RWPE2 (cell line): ENCODE measurements at places on chromosomes 13 and 19.

- no peak for DNase-seq
These were observed 9.0 kb downstream of the SLC25A15 start for GRCh38 chr13:40798380-40798779.

DNA sequence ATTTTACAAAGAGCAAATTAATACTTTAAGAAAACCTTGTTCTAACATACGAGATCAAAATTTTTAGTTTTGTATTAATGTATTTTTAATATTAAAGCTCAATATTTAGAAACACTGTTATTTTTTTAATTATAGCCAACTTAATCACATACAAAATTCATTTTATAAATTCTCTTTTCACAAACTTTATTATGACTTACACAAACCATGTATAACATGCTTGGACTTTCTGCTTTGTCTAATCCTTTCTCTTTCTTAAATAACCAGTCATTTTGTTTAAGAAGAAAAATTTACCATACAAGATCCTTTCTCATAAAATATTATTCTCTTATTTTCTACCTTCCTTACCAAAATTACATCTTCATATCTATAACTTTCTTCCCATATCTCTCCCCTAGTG lies 62.2 kb downstream of the CYSLTR2 start:
- DNase-seq = no peak

DNA sequence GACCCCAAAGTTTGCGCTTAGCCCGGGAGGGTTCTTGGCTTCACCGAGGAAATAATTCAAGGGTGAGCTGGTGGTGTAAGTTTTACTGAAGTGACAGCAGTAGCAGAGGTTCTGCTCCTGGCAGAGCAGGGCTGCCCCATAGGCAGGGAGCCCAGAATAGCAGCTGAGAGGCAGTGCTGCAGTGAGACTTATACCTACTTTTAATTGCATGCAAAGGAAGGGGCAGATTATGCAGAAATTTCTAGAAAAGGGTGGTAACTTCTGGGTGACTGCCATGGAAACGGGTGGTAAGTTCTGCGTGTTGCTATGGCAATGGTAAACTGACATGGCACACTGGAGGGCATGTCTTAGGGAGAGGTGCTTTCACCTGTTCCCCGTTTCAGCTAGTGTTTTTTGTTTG lies 17.5 kb upstream of the CAMSAP3 start:
- no peak for DNase-seq

- DNase-seq = no peak
These were observed 79.5 kb upstream of the ZNF835 start for GRCh38 chr19:56751078-56751489.

- no peak for DNase-seq
These were observed 1.2 kb upstream of the CXCL17 start for GRCh38 chr19:42443944-42444398.

- no peak for DNase-seq
These were observed 13.5 kb downstream of the IL12RB1 start for GRCh38 chr19:18073197-18073596.

DNA sequence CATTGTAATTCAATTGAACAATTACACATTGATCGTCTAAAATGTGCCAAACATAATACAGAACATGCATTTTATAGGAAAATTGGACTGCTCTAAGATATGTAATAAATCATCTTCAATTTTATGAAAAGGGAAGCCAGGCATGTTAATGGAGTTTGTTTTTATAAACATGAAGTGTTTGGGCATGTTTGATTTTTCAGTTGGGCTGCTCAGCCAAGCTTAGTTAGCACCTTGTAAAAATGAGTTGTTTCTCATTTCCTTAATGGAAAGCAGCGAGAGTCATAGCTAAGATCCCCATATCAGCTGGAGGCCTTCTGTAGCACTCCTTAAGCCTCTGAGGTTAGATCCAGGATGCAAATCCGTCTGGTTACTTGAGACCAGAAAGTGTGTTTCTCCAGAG lies 422.3 kb downstream of the SPRY2 start:
- DNase-seq = no peak

- no peak for DNase-seq
These were observed 22.6 kb downstream of the THSD1 start for GRCh38 chr13:52383366-52383765.

DNA sequence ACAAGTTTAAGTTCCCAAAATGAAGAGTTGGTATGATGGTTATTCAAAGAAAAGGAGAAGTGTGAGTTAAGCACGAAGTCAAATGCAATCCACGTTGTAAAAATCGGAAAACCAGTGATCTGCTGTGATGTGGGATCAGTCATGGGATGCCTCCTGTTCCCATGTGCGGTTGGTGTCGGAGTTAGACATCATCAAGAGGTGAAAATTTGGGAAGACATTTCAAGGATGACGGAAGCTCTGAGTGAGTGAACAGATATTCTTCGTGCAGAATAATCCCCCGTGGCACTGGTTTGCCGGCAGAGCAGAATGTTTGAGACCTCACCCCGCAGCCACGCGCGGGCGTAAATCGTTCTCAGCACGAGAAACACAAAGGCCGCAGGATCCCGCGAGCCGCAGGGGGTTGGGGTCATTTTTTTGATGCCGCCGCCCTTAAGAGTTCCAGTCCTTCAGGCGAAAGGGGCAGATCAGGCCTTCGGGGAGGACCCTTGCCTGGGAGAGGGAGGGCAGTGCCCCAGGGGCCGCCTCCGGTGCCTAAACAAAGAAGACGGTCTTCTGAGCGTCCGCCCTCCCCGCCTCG lies 13.7 kb upstream of the SOX1 start:
- DNase-seq = no peak

DNA sequence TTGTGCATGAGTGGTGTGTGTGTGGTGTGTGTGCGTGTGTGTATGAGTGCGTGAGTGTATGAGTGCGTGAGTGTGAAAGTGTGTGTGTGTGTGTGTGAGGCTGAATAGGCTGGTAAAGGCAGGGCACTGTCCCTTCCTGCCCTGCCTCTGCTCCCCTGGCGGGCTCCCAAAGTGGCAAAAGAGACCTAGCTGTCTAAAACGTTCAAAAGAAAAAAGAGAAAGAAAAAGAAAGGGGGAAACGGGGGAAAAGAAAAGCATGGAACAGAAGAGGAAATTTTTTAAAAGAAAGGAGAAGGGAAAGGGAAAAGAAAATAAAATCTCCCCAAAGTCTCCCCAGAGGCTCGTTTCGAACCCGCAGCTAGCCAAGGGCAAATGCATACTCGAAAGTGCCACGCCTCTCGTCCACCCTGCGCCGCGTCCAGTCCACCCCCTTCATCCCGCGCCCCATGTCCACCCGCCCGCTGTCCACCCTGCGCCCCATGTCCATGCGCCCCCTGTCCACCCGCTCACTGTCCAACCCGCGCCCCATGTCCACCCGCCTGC lies 37.0 kb upstream of the FLT1 start:
- DNase-seq = no peak

GRCh38 chr13:85608255-85608829 lies 190.9 kb downstream of the SLITRK6 start:
- DNase-seq = no peak

DNA sequence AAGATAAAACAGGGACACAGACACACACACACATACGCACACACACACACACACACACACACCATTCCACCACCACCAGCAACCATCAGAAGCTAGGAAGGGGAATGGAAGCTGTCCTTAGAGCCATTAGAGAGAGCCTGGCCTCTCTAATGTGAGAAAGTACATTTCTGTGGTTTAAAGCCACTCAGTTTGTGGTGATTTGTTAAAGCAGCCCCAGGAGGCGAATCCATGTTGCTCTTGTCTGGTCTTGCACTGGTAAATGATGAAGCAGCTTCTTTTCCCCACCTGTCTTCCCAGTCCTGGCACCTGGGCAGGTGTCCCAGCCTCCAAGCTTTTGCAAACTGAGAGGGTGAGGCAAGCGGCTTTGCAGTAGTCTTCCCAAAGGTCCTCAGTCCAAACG lies 118.9 kb upstream of the KL start:
- DNase-seq = no peak

DNA sequence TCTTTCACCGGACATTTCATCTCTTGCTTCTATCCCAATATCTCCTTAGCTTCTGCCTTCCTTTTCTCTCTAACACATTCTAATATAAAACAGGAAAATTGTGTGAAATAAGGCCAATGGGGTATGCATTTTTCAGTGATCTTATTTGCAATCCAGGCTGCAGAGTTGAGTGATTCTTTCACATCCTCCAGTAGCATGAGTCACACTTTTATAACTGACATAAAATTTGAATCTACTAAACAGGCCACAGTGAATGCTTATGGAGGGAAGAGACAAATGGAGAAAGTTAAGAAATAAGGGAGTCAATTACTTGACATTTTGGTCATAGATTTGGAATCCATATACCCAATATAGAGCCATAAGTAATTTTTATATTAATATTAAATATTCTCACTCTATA lies 1037.0 kb upstream of the SPRY2 start:
- no peak for DNase-seq

GRCh38 chr13:78103936-78104335 lies 185.3 kb upstream of the EDNRB start:
- DNase-seq = no peak

- no peak for DNase-seq
These were observed 1.3 kb upstream of the GALP start for GRCh38 chr19:56174550-56174949.

GRCh38 chr19:47002106-47002766 lies 17.4 kb upstream of the NPAS1 start:
- DNase-seq = no peak

DNA sequence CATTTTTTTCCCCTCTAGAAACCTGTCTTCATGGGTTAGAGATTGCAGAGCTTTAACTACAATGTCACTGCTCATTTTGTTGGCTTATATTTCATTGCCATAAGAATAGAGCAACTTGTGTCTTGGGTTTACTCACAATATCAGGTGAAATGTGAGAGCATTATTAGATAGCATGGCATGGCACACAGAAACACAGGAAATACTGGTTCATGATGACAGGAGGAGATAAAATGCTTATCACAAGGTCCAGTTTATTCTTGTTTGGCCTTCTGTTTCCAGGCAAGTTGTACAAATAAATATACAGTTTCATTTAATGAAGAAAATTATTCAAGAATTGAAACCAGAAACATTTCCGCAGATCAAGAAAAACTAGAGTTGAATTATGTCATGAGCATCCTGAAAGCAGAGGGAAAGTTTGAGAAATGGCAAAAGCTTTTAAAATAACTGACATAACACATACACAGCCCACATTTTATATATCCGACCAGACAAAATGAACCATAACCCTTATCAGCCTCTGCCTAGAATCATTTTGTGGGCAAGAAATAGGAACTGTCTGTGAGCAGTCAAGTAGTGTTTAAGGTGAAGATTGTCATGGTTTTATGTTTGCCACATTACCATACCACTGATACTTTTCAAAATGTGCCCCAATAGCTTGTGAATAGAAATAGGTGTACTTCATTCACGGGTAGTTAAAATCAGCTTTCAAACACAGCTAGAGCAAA lies 297.9 kb upstream of the ARGLU1 start:
- no peak for DNase-seq

DNA sequence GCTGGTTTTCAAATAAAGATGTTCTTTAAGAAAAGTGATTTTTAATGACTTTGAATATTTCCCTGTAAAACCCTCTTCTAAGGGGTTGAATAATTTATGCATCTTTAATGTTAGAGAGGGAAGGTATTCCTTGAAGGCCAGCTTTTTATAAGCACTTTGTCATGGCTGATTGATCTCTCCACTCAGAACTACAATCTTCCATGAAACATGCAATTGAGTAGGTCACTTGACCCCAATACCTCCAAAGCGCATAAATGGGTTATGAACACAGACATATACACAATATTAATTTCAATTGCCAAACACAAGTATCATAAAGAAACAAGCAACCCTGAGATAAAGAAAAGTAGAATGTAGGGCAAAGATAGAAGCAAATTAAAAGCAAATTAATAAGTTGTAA lies 359.9 kb downstream of the MTUS2 start:
- DNase-seq = no peak

DNA sequence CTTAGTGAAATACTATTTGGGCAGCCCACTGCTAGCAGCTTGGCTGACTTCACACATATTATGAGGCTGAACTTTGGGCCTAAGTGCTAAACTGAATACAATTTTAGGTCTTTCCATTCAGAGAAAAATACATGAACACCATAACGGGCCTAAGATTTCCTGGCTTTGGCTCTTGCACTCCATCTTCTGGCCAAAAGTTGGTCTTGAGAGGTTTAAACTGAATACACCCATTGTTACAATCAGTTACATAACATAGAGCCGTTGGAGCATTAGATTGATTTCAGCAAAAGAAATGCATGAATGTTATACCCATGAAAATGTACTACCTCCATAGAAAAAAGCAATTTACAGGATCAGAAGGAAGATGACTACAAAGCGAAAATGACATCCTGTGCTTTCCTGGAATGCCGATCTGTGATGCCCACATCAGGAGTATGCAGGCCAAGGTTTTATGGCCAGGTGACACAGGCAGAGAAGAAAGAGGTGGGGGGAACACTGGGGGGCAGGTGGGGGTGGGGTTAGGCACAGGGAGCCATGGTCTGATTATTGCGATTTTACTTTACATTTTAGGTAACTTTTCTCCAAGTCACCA lies 11.1 kb upstream of the SHISA2 start:
- DNase-seq = no peak

DNA sequence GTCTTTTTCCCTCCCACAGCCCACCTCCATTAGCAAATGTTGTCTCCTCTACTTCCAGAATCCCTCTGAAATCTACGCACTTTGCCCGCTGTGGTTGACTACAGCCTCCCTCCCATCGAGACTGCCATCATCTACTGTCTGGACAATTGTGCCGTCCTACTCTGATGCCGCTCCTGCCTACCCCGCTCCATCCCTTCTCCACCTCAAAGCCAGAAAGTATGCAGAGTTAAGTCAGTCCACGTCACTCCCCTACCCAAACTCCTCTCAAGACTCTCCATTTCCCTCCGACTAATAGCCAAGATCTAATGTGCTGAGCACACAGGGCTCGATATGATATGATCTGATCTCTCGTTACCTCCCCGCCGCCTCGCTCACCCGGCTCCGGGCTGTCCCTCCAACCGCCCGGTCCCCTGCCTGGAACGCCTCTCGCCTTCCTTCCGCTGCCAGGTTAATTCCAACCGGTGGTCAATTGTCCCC lies 556 bp downstream of the CACTIN start:
- no peak for DNase-seq

- no peak for DNase-seq
These were observed 25.2 kb downstream of the DGKH start for GRCh38 chr13:42073683-42074082.

DNA sequence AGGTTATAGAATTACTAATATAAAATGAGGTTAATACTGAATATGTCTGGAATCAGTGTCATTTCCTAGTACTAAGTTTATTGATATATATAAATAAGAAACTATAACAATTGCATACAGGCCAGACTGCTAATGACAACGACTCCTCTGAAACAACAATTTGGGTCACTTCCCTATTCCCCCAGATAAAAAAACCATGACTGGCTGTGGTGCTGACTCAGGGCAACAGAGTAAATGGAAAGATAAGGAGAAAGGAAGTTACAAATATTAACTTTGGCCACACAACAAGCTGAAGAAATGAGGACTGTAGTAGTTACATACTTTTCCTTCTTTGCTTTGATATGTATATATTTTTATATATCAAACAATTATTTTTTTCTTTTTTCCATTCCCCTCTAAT lies 263.7 kb upstream of the PCDH9 start:
- no peak for DNase-seq
